Stimulated activated CD4-positive, alpha-beta T cell treated with anti-CD3 and anti-CD28 coated beads, TNF-alpha, amount 100 ng/mL, for 48 hours (primary cell): ENCODE measurements at places on chromosomes 11 and 22.
A peak's percentile ranks its signal among the peaks of the same experiment; 100 is the strongest.

- no peak for DNase-seq
Observed at GRCh38 chr22:36772451-36772850, 3.5 kb downstream of the IFT27 start.

DNA sequence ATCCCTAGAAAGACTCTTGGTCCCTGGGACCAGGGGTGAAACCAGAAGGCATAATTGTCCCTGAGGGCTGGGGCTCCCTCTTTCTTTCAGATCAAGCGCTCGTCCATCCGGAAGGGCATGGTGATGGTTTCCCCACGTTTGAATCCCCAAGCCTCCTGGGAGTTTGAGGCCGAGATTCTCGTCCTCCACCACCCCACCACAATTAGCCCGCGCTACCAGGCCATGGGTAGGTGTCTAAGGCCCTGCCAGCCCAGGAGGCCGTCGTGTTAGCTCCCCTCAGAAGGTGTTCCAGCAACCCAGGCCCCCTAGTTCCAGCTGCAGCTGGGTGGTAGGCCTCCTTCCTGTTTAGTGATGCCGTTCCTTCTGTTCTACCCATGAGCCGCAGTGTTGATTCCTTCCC lies 21.4 kb downstream of the GTPBP1 start:
- no peak for DNase-seq

DNA sequence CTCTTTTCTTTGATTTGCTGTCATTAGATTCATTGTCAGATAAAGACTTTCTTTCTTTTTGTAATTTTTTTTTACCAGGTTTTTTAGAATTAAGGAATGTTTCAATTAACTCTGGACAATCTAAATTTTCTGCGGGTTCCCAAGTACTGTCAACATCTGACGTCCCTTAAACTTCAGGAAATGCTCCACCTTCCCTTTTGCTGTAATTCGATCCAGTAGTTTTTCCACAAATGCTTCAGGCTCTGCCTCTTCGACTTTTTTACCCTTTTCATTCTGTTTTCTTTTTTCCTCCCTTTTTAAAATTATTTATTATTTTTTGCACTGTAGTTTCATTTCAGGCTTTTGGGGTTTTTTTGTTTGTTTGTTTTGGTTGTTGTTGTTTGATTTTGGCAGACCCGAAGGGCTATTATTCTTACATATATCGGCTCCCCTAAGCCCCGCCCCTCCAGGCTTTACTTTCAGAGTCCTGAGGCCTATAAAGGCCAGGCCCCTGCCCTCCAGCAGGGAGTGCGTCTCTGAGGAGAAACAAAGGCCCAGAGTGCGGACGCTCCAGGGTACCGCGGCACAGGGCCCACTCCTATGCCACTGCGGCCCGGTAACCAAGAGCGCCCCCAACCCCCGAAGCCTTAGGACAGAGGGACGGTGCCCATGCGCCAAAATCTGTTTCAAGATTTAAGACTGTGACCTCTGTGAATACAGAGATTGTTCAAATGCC lies 116.4 kb downstream of the TYR start:
- no peak for DNase-seq

GRCh38 chr11:33110083-33110482 lies 51.2 kb downstream of the CSTF3 start:
- DNase-seq: no peak

DNA sequence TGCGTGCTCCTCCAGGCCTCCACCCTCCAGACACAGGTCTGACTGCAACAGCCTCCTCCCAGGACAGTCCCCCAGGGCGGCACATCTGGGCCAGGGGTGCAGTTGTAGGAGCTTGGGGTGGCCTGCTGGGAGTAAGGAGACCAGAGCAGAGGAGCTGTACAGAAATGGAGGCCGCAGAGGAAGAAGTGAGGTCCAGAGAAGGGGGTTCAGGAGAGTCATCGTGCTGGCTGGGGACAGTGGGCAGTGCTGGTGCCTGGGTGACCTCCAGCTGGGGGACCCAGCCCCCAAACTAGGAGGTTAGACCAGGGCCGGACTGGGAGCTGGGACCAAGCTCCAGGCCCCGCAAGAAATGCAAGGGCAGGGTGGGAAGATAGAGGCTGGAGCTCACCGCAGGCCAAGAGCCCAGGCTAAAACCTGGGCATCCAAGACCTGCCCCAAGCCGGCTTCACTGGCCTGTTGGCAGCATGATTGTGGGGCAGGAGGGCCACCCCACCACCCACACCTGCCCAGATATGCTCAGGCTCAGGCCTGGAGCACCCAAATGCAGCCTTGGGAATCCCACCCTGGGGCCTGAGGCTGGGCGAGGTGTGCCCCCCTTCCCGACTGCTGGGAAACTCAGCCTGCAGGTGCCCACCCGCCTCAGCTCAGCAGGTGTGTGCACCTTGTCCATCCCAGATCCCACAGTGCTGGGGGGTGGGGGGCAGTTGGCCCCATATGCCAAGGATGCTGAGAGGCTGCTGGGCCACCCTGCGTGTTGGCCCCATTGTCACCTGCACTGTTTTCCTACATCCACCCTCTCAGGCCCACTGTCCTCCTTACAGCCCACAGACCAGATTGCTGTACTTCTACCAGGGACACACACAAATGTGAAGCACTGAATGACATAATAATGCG lies 96.9 kb downstream of the MORC2 start:
- DNase-seq: no peak

- DNase-seq: no peak
Observed at GRCh38 chr11:132123854-132124835, 753.7 kb downstream of the NTM start.

GRCh38 chr11:1652026-1652425 lies 22.5 kb downstream of the KRTAP5-5 start:
- DNase-seq: no peak

GRCh38 chr11:22510010-22510409 lies 115.6 kb downstream of the FANCF start:
- no peak for DNase-seq

GRCh38 chr11:13680501-13681264 lies 12.2 kb downstream of the FAR1 start:
- DNase-seq: no peak

DNA sequence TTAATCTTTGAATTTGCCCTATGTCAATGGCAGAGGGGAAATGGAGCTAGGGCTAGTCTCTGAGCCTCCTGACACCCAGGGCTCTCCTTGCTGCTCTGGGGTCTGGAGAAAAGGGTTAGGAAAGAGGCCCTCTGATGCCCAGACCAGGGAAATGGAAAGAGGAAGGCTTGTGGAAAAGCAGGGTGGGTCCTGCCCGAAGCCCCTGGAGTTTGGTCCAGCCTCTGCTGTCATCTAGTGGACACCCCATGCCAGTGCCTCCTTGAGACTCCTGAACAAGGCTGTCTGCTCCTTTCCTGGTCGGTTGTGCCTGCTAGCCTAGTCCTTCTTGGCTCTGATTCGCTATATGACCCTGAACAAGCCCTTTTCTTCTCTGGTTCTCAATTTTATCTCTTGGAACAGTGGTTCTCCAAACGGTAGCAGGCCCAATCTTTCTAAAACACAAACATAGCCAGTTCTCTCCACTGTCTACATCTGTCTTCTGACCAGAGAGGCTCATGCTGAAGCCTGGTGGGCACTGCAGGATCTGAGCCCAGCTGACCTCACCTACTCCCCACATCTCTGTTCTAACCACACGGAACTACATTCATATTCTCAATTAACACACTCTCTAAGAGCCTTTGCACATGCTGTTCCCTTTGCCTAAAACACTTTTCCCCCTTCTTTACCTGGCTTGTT lies 8.8 kb upstream of the PLA2G3 start:
- DNase-seq: no peak

DNA sequence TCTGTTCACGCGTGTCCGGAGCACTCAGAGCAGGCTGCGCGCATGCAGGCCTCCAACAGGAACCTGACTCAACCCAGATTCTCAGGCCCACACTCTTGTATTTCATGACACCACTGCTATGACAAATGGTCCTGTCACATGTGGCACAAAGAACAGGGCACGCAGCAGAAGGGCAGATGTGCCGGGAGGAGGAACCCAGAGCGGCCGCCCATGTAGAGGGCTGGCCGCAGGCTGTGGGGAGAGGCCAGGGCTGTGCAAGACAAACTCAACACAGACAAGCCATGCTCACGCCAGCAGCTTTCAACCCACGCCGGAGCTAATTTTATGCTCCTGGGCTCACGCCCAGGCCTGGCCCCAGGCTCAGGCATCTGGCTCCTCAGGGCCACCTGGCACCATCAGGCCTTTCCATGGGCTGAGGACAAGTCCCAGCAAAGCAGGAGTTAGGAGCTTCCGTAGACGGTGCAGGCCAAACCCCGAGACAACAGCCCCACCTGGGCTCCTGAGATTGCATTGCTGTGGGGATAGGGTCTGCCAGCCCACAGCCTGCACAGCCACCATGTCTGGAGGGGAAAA lies 40.0 kb downstream of the DUSP8 start:
- no peak for DNase-seq

DNA sequence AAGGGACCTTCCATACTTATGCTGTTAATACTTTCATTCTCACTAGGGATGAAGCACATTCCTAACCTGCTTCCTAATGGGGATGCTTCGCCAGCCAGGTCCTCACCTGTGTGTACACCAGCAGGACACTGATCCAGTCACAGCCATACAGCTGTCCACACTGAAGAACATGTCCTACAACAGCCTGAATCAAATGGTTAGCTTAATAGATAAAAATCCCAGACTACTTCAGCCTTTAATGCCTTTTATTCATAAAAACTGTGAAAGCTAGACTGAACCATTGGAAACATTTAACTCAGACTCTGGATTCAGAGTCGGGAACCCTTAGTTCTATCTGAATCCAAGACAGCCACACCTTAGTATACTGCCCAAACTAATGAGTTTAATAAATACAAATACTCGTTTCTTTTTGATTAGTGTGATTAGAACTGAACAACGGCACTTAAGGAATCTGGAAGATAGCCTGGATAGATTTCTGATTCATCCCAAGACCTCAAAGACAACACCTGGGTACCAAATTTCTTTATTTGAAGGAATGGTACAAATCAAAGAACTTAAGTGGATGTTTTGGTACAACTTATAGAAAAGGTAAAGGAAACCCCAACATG lies 3.3 kb downstream of the FTH1 start:
- no peak for DNase-seq

GRCh38 chr22:24437091-24437490 lies 9.7 kb downstream of the ADORA2A start:
- no peak for DNase-seq

DNA sequence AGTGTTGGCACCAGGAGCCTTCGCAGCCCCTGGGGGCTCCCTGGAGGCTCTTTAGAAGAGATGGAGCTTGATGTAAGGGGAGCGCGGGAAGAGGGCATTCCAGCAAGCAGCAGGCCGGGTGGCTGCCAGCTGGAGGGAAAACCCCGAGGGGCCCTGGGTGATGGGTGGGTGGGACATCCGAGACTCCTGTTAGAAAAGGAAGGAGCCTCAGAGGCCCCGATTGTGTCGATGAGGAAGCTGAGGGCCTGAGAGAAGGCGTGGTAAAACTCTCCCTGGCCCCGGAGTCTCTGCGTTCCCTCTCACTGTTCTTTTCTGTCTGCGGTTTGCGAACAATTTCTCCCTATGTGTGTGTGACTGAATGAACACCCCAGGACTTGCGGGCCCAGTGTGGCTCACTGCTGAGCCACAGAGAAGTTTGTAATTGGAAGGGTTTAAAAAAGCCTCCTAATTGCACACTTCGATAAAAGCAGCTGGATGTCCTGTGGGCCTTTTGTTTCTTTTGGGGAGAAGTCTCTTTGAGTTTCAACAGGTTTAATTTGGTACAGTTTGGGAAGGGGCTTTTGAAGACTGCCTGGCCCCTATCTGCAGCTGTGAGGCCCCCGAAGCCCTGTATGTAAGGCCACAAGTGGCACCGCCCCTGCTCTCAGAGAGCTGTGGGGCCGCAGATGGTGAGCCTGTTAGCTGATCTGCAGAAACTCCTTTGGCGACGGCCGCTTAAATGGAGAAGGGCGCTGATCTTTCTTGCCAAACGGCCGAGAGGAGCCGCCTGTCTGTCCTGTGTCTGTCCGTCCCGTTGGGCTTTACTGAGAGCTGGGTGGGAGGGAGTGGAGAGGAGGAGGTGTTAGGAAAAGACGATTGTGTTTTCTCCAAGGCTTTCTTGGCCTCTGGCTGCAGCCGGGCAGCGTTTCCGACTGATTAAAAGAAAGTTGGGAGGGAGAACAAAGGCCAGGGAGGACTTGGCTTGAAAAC lies 2.0 kb downstream of the FBLN1 start:
- no peak for DNase-seq

- no peak for DNase-seq
Observed at GRCh38 chr11:34344768-34345539, 12.9 kb downstream of the ABTB2 start.

DNA sequence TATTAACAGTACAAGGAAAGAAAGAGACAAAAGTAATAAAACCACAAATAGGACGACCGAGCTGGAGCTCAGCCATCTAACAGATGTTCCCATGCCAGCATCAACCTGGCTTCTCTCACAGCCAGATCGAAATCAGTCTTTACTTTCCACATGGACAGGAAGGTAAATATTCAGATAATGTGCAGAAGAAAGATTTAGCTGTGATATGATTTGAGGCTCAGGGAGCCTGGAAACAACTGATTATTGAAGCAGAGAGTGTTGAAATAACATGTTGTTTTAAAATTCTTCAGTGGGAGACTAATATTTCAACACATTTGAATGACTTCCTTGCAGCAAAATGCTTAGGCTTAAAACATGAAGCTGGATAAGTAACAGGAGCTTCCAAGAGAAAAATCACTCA lies 546.8 kb downstream of the ETS1 start:
- no peak for DNase-seq

- DNase-seq: no peak
Observed at GRCh38 chr11:118791961-118792569, 1.1 kb upstream of the DDX6 start.

- no peak for DNase-seq
Observed at GRCh38 chr11:75823946-75824345, 8.9 kb downstream of the UVRAG start.

- DNase-seq: no peak
Observed at GRCh38 chr22:37182101-37182948, 5.7 kb downstream of the C1QTNF6 start.

- no peak for DNase-seq
Observed at GRCh38 chr11:133212201-133212600, 320.1 kb downstream of the OPCML start.

GRCh38 chr11:12692229-12693075 lies 18.2 kb downstream of the TEAD1 start:
- no peak for DNase-seq

DNA sequence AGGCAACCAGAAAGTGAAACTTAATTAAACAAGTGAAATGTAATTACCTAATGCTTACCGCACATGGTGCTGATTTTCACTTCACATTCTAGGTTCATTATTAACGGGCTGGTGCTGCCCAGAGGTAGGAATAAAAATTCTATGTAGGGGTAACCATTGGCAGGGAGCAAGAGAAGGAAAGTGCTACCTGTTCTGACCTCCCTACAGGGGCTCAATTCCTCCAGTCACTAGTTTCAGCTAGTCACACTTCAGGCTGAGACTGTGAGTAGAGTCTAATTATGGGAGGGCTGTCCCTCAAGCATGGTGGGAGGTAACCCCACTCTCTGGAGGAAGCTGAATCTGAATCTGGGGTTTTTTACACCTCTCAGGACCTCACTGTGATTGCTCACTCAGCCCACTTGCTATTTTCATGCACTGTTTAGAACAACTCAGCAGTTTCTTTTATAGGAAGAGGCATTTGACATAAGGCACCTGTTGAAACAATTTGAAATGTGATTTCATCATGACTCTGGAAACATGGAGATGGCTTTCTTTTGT lies 75.4 kb downstream of the MAML2 start:
- peak; percentile 43 for DNase-seq

- DNase-seq: no peak
Observed at GRCh38 chr22:20779818-20780158, 5.9 kb downstream of the SERPIND1 start.

- DNase-seq: no peak
Observed at GRCh38 chr11:60989093-60989650, 17.7 kb downstream of the CD6 start.

GRCh38 chr11:128689948-128690664 lies 3.8 kb upstream of the FLI1 start:
- no peak for DNase-seq

GRCh38 chr22:20783844-20784723 lies 10.2 kb downstream of the SERPIND1 start:
- DNase-seq: peak; percentile 46
